GM23248 (cell line): ENCODE measurements at places on chromosomes 6 and 20. TPM values are rescaled to one million over a fixed set of nuclear protein-coding genes. Genes with fewer than 3 reads are reported as not detected.

GRCh38 chr6:16766043-16766536 lies 4.8 kb upstream of the ATXN1 start:
- DNase-seq: peak; percentile 97

DNA sequence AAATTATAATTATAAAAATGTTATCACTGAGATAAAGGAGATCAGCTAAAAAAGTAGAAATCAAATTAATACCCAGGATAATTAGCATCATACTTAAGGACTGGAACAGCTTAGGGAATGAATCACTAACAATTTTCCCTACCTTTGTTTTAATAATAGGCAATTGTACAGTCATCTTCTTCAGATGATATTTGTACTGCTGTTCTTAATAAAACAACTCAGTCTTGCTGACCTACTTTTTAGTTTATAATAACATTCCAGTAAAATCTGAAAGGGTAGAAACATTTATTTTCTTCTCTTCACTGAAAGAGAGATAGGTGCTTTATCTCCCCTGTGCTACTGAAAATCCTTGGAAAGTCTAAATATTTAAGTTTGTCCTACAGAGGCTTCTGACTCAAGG lies 271.2 kb upstream of the THEMIS start:
- peak; percentile 20 for DNase-seq

DNA sequence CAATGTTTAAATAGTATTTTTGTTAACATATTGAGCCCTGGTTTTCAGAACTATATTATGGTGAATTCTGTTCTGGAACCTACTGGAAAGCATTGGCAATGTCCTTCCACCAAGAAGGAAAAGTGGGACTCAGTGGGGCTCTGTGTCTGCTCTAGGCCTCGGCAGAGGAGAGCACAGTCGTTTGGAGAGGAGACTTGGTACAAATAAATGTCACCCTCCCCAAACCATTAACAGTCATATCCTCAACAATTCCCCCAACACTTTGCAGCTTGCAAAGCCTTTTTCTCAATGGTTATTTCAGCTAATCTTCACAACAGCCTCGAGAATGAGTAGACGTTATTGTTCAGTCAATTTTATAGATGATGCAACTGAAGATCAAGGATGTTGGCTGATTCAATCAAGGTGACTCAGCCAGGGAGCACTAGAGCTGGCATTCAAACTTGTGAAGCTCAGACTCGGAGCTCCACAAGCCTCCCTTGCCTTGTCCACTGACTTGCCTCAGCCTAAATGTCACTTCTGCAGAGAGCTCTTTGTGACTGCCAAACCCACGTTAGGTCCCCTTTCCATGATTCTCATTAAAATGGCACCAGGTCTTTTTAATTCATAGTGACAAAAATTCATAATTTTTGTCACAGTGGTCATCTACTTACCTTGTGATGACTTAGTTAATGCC lies 60.6 kb downstream of the TOX2 start:
- peak; percentile 94 for DNase-seq

GRCh38 chr6:78749326-78749725 lies 118.0 kb upstream of the IRAK1BP1 start:
- peak; percentile 45 for DNase-seq

GRCh38 chr6:53611342-53611741 lies 54.2 kb downstream of the KLHL31 start:
- DNase-seq: no peak

MUC21 gene
- not detected in 2 replicates for polyA plus RNA-seq
